ENCODE measurements at places on chromosomes 4 and X.

GRCh38 chr4:39274503-39274902, 91.7 kb downstream of the RFC1 start:
- no peak for DNase-seq

DNA sequence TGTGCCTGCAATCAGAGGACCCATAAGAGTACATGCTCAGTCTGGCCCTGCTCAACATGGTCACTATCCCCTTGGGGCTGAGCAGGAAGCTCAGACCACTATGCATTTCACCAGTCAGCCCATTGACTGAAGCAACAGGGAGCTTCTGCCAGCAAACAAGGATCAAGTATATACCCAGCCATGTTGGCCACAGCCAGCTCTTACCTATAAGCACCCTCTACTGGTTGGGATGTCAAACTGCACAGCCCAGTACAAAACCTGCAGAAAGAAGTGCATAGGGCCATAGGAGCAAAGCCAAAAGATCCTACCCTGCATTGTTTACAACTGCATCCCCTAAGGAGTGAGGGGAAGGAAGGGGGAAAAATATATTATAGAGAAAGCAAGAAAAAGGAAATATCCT, 214.4 kb upstream of the CPEB2 start:
- DNase-seq = no peak

DNA sequence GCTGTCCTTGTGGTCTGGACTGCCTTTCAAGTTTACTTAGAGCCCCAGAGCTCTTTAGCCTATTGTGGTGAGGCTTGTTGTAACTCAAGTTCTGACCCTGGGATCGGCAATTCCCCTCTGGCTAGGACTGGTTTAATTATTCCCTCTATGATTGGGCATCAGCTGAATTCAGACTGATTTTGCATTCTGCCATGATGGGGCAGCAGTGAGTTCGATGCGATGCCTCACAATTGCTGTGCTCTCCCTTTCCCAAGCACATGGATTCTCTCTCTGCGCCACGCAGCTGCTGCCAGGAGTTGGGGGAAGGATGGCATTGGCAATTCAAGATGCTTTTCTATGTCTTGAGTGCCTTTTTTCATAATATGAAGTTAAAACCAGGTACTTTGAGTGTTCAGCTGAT, 327.8 kb upstream of the CXorf51B start:
- no peak for DNase-seq

- no peak for DNase-seq
These were observed 27.5 kb upstream of the PLCXD1 start for GRCh38 chrX:253451-254297.

DNA sequence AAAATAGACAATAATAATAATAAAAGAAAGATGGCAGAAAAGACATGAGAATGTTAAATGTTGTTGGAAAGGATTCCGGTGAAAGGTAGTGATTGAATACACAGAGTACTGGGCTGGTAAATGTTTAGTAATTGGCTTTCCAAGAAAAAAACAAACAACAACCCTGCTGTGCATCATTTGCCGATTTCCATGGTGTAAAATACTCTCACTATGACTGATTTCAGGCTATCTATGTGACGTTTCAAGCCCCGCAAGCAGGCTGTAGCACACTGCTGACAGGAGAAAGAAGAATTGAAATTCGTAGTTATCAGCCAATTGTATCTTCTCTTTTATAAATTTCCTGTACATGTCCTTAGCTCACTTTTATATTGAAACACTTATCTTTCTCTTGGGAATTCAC, 13.6 kb upstream of the SEPTIN6 start:
- DNase-seq = no peak

DNA sequence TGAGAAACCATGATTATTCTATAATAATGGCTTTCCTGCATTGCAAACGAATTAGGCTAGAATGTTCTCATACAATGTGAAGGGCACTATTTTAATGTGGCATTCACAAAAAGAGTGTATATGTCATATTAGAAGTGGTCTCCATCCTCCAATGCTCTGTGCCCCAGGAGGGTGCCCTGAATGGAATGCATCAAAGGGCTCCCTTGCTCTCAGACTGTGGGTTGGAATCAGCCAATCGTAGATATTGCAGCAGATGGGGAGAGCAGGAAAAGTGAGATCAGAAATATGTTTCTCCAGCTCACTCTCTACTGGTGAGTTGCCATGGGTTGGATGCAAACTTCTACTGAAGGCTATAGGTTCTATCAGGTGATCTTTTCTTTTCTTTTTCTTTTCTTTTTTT, 11.9 kb upstream of the NSUN7 start:
- DNase-seq = no peak

DNA sequence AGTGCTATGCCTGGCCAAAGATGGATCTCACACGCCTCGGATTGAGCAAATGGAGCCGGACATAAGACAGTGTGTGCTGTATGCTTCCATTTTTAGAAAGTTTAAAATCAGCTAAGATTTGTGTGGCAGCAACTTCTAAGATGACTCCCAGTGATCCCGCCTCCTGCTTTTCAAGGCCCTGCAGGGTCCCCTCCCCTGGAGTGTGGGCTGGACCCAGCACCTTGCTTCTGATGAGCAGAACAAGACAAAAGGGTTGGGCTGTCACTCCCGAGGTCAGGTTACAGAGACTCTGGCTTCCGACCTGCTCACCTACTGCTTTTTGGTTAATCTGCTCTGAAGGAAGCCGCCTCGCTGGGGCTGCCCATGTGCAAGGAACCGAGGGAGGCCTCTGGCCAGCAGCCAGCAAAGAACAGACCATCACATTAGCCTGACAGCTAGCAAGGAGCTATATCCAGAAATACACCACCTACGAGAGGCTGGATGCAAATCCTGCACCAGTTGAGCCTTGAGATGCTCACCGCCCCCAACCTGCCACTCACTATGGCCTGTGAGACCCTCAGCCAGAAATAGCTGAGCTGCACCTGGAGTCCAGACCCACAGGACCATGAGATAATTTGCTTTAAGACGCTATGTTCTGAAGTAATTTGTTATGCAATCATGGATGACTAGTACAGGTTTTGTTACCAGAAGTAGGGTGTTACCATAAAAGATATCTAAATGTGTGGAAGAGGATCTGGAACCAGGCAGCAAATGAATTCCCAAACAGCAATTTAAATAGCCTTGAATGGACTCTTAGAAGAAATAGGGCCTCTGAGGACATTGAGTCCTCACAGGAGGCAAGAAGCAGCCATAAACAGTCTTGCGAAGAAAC, 47.6 kb downstream of the CRMP1 start:
- DNase-seq = no peak

- no peak for DNase-seq
These were observed 105.9 kb upstream of the ZFP42 start for GRCh38 chr4:187889651-187890050.

DNA sequence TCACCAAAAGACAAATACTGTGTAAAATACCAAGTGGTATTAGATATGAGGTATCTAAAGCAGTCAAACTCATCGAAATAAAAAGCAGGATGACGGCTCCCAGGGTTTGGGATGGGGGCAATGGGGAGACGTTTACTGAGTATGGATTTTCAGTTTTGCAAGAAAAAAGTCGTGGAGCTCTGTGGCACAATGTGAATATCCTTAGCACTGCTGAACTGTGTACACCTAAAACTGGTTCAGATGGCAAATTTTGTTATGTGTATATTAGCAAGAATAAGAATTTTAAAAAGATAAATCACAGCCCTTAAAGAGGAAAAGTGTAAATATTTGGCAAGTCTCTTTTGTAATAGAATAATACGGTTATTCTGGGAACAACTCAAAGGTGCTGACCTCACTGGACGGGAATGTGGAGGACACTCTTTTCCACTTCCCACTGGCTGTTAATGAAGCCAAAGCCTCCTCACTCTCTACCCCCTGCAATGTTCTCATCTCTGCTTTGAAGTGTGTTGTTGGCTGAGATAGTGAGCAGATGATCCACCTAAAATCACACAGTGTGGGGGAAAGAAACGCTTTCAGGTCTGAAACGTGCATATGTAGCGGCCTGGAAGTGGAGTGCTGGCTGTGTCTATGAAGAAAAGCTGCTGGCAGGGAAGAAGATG, 49.2 kb downstream of the SEL1L3 start:
- no peak for DNase-seq

DNA sequence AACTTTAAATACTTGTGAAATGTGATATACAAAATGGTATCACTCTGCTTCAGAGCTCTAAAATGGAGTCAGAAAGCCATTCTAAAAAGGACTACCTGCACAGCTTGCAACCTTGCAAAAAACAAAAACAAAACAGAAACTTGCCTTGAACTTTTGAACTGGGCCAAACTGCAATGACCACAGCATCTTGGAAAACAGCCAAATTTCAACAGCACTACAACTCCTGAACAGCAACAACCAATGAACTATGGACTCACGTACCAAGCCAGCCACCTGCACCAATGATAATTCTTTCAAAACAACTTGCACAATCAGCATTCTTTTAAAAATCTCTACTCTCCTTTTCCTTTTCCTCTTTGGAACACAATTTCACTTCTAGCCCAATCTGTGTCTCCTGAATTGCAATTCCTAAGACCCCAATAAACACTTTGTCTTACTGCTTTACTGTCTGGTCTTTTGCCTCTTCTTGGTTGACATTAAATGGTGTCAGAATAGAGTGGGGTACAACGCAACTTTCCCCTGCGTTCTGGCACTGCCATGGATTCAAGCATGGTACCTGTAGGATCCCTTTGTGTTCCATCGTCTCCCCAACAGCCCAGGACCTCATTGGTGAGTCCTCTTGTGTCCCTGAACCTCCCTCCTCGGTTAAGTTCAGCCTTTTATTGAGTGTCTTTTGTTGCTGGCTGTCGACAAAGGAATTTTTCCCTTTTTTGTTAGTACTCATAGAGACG, 35.7 kb upstream of the FMR1 start:
- no peak for DNase-seq

DNA sequence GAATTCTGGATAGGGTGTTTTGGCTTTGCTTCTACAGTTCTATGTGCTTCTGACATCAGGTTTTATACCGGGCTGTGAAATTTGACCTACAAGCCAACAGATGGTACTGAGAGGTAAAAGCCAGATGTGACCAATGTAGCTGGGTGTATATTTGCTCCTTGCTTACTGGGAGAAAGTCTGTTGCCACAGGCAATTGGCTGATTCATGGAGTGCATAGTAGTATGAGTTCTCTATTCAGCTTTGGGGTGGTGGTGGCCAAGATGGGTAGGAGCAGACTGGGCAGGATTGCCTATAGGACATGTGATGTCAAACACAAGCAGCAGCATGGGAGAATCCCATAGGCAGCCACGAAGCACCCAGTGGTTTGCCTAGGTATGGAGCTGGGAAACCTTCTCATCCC, 1827.0 kb downstream of the C4orf33 start:
- DNase-seq = no peak

GRCh38 chr4:166981847-166982246, 252.4 kb downstream of the SPOCK3 start:
- DNase-seq = no peak

GRCh38 chr4:140743194-140743931, 12.8 kb downstream of the TBC1D9 start:
- DNase-seq = no peak

Data from fibroblast of the conjunctiva (primary cell).